ENCODE measurements at places on chromosomes 5 and 9. TPM values are rescaled to one million over a fixed set of nuclear protein-coding genes. Genes with fewer than 3 reads are reported as not detected.

The SMIM33 gene
- 0.39 TPM for total RNA-seq

The EPB41L4A gene
- not detected for total RNA-seq

The SHOC1 gene
- not detected for total RNA-seq

The ASS1 gene
- total RNA-seq, result 2.9 TPM

The SPATA31C2 gene
- 0.07 TPM for total RNA-seq

The PHF2 gene
- 26.5 TPM for total RNA-seq

The CDO1 gene
- total RNA-seq, result 0.49 TPM

The KIF20A gene
- total RNA-seq, result 18.8 TPM

All from activated T-helper 1 cell treated with anti-CD3 and anti-CD28 coated beads, Interleukin-12 subunit alpha, Interleukin-12 subunit beta, Interleukin-2, Interleukin-4 antibody, amounts not matched to agents 30 ng/mL and 10 ng/mL and 1 ng/mL, durations not matched to agents 14 hours and 24 hours and 36 hours (primary cell).